Stimulated activated CD8-positive, alpha-beta memory T cell treated with anti-CD3 and anti-CD28 coated beads, Interleukin-12 subunit alpha, Interleukin-12 subunit beta, amount 100 ng/mL, for 1 hour (primary cell): ENCODE measurements at places on chromosomes 2 and 18.

GRCh38 chr2:16386431-16386830 lies 279.2 kb downstream of the CYRIA start:
- DNase-seq: no peak

GRCh38 chr2:168678153-168678853 lies 124.1 kb upstream of the NOSTRIN start:
- no peak for DNase-seq

- DNase-seq: no peak
Measured at GRCh38 chr2:16717477-16717876, 51.8 kb upstream of the CYRIA start.

GRCh38 chr18:76260941-76261472 lies 234.0 kb downstream of the ZNF516 start:
- no peak for DNase-seq

- no peak for DNase-seq
Measured at GRCh38 chr18:77376043-77376732, 126.5 kb downstream of the GALR1 start.

DNA sequence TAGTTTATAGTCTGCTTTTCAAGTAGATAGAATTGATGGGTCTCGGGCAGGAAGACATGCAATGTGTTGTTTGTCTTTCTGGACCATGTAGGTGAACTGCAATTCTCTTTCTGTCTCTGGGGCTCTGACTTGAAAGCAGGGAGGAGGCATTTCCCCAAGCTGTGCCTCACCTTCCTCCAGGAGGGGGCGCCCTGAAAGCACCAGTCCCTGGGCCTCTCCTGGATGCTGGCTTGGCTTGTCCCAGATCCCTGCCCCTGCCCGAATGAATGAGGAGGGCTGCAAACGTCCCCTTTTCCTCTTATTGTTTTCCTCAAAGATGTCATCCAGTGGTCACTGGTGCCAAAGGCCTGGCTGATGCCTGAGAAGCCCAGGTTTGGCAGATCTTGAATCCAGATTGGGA lies 270.6 kb downstream of the CELF4 start:
- DNase-seq: no peak

GRCh38 chr2:128396946-128397345 lies 78.3 kb upstream of the HS6ST1 start:
- DNase-seq: no peak

GRCh38 chr2:11375025-11375688 lies 30.7 kb upstream of the ROCK2 start:
- DNase-seq: no peak

- no peak for DNase-seq
Measured at GRCh38 chr2:58862244-58862643, 621.1 kb upstream of the FANCL start.

DNA sequence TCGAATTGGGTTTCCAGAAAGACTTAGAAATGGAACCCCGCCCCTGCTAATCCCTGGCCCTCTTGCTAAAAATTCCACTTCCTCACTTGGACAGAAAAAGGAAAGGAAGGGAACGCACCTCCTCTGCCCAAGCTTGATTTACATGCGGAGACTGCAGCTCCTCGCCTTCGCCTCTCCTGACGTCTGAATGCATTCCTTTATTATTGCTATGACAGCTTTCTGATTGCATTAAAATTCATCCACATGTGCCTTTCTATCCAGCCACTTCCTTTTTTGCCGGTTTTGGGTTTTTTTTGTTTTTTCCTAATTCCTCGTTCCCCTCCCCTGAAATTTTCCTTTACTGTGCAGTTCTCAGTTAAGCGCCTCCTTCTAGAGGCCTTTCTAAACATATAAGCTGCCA lies 287.8 kb downstream of the CELF4 start:
- DNase-seq: no peak

DNA sequence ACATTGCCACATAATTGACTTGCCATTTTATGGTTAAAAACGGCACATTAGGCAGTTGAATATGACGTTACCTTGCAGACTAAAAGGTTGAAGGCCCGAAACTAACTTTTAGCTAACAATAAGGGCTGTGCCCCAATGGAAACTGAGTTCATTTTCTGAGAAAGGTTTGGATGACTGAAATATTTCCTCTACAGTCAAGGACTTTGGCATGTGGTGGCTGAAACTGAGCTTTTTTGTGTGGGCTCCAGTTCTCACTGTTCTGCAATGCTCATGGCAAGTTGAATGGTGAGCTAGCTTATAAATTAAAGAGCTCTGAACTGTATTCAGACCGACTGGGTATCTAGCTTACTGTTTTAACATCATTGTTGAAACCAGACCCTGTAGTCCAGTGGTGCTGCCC lies 23.8 kb upstream of the TXNDC2 start:
- no peak for DNase-seq

DNA sequence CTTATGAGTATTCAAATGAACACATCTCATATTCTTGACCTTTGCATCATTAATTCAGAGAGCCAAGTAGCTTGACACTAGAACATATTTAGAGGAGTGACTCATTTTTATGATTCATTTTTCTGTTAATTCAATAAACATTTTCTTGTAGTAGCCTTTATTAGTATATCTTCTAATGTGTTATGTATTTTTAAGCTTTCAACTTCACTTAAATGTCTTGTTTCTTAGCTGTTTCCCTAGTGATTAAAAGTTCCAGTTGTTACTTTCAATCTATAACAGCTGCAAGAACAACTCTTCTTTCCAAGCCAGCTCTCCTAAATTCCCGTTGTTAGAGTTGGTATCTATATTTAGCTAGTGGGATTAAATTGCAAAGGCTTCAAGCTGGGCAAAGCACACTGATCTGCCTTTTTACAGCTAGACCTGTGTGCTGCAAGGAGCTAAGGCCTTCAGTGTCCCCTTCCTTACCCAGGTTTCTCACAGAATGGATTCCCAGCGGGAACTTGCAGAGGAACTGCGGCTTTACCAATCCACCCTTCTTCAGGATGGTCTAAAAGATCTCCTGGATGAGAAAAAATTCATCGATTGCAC lies at the start of gene KLHL41:
Gene KLHL41 (plus strand): TSS at position 405 of the 588 bp plus-strand sequence. CDS start 77 bp downstream, at position 482.
- no peak for DNase-seq

- no peak for DNase-seq
Measured at GRCh38 chr2:237568121-237568660, 1.8 kb downstream of the PRLH start.

DNA sequence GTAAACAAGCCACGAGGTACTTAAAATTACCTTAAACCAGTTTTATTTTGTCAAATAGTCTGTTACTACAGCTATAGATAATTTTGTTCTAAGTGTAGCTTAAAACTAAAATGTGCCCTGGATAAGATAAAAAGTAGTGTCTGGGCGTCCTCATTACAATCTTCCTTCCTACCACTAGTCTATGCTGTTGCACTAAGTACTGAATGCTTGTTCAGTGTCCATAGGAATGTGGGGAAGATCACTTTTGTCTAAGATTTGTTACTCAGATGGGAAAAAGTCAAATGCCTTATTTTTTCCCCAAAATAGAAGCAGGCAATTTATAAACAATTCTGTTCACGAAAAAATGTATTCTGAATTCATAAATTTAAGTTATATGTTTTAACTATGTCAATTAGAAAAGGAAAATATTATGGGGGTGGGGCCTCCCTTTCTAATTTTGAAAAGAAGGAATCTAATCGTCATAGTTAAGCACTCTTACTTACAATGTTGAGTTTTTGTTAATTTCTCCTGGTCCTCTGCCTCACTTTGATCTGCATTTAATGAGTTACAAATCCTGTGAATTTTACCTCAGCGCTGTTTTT lies 140.4 kb upstream of the VRK2 start:
- DNase-seq: no peak

DNA sequence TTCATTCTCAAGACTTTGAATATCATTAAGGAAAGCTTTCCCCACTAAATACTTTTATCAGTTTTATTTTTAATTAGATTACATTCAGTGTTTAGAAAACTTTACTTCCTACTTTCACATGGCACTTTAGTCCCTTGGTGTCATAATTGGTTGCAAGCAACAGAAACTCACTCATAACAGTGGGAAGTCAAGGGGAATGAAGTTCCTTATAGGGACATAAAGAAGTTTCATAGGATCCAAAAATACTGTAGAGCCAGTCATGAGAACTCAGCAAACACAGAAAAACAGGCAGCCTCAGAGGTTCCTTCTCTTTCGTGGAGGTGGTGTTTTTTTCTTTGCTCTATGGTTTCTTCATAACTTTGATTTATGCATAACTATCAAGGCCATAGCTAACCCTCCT lies 809.0 kb downstream of the BCL11A start:
- DNase-seq: no peak

DNA sequence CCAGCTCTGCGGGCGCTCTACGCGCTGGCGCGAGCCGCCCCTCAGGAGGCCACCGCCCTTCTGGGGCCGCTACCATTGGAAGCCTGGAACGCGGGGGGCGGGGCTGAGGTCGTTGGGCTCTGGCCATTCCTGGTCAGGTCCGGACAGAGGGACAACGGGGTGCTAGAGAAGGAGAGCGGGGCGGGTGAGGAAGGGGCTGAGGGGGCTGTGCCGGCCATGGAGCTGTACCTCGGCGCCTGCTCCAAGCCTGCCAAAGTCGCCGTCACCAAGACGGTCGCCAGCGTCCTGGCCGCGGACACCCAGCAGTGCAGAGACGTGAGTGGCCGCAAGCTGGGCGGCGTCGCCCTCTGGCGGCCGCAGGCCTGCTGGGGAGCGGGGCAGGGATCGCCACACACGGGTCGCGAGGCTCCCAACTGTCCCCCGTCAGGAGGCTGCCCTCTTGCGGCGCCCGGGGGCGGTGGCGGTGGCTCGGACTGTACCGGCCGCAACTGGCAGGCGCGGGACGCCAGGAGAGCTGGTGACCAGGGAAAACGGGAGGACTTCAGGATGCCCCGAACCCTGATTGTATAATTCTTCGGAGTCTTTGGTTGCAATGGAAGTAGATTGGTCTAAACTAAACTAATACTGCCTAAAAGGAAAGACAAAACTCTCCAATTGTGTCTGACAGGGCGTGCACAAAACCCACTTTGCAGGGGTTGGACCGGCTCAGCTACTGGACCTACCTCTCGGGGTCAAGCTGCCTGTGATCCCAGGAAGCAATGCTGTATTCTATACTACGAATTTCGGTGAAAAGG lies at the start of gene FSIP2:
Gene FSIP2 (plus strand): TSS at position 126 of the 794 bp plus-strand sequence. CDS start 91 bp downstream, at position 217.
- no peak for DNase-seq

- DNase-seq: no peak
Measured at GRCh38 chr2:148674063-148675020, 29.8 kb downstream of the EPC2 start.

GRCh38 chr2:71814885-71815284 lies 332.8 kb downstream of the CYP26B1 start:
- no peak for DNase-seq

- DNase-seq: no peak
Measured at GRCh38 chr18:70454704-70455322, 166.0 kb downstream of the SOCS6 start.

- no peak for DNase-seq
Measured at GRCh38 chr2:189191766-189192165, 12.2 kb upstream of the COL5A2 start.

DNA sequence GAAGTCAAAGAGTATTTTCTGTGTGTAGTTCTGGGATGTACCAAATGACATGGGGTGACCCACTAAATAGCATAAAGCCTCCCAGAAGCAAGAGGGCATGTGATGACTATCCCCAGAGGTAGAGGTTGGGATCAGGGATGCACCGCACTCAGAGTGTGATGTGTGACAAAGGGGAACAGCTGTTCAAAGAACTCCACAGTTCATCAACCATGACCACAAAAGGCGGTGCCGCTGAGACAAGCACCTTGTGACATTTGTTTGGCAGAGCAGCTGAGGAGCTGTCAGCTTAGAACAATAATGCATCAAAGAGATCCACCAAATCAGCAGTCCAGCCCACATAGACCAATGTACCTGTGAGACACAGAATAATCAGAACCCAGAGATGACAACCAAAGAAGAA lies 81.3 kb downstream of the VWC2L start:
- DNase-seq: no peak

DNA sequence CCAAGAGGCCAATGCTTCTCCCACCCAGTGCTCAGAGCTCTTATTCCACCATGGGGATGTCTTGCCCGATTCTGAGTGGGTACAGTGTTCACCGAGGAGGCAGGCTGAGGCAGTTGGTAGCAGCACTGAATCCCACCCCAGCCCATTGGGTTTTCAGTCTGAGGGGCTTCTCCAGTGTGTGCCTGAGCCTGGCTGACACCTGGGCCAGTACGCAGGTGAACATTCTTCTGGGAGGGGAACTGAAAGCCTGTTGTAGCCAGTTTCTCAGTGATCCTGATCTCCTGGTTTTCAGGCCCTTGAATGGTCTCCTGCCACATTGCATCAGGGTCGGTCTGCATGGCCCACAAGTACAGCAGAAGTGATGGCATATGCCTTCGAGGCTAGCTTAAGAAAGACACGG lies 98.2 kb downstream of the TMEM17 start:
- DNase-seq: no peak

DNA sequence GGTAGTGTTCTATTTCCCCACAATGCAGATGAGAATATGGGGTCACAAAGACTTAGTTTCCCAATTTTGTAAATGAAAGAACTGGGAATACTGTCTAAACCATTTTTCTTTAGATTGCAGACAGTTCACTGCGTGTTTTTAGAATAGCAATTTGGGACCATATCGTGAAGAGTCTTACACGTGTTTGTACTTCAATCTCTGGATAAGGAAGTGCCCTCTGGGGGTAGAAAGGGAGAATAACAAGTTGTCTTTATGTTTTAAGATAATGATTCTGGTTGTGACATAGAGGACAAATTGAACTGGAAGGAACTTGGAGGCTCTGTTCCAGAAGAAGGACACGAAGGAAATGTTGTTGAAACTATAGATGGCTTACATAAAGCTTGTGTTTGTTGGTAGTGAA lies 457.7 kb downstream of the CBLN2 start:
- no peak for DNase-seq

DNA sequence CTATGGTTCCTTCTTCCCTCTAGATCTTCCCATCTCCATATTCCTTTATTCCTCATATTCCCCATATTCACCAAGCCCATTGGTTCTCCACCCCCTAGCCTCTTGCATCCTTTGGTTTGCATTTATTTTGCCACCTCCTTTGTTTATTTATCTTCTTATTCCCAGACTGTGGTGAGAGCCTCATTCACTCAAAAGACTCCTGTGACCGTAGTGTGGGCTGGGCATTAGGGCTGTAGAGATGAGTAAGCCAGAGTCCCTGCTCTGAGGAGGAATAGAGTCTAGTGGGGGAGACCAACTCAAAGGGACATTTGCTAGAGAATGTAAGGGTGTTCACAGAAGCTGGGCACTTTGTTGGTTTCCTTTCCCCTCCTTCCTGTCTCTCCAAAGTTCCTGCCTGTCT lies 8.3 kb downstream of the ATG16L1 start:
- DNase-seq: no peak

DNA sequence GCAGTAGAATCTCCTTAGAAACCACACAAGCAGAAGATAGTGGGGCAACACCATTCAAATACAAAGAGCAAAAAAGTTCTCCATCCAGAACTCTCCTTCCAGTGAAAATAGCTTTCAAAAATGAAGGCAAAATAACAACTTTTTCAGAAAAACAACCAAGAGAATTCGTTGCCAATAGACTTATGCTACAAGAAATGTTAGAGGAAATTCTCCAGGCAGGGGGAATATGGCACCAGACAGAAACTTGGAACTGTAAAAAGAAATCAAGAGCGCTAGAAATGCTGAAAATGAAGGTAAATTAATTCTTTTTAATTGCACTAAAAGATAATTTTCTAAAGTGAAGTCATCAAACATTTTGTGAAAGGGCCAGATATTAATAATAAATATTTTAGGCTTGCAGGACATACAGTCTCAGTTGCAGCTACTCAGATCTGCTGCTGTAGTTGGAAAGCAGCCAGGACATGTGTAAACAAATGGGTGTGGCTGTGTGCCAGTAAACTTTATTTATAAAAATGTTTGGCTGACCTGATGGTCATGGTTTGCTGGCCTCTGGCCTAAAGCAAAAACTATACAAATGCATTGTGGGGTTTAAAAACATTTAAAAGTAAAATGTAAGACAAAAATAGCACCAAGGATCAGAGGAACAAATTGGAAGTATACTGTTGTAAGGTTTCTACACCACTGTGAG lies 73.7 kb upstream of the TGFA start:
- DNase-seq: no peak

GRCh38 chr18:45667056-45667736 lies 51.9 kb downstream of the SLC14A2 start:
- DNase-seq: no peak
